ENCODE measurements at places on chromosomes 6 and 20. TPM values are rescaled to one million over a fixed set of nuclear protein-coding genes. Genes with fewer than 3 reads are reported as not detected.

DNA sequence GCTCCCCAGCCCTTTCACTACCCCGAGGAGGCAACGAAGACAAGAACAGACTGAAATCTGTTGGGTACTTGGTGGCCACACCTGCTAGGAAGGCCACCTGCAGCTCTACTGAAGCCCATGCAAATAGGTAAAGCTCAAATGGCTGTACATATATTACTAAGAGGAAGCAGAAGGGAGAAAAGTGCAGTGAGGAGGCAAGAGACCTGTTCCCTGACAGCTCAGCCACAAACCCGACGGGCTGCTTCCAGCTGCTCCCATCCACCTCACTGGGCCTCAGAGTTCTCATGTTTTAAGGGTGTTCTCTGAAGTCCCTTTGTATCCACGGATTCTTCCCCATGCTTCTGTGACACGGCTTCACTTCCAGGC, 24.6 kb downstream of the TRAM2 start:
- DNase-seq, result no peak

DNA sequence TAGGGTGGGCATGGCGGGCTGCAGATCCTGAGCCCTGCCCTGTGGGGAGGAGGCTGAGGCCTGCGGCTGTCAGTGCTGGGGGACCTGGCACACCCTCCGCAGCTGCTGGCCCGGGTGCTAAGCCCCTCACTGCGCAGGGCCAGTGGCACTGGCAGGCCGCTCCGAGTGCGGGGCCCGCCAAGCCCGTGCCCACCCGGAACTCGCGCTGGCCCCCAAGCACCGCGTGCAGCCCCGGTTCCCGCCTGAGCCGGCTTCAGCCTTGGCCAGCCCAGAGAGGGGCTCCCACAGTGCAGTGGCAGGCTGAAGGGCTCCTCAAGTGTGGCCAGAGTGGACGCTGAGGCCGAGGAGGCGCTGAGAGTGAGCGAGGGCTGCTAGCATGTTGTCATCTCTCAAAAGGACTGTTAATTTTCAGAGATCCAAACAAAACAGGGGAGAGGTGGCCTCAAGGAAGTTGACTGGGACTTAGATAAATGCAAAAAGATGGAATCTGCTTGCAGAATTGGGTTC, 74.5 kb upstream of the RBM24 start:
- DNase-seq, result no peak

Gene OR2B6
- total RNA-seq, result not detected

GRCh38 chr20:11379257-11380011, 538.3 kb upstream of the BTBD3 start:
- DNase-seq, result no peak

- DNase-seq, result peak; percentile 30
Measured at GRCh38 chr20:25281541-25281991, 33.7 kb downstream of the PYGB start.

- no peak for DNase-seq
Measured at GRCh38 chr6:134810402-134810801, 139.5 kb downstream of the ALDH8A1 start.

Gene PHF20
- total RNA-seq, result 37.2 TPM

Gene AIF1
- 17.7 TPM for total RNA-seq

GRCh38 chr6:3202999-3203696, 24.3 kb downstream of the TUBB2B start:
- DNase-seq, result no peak

- no peak for DNase-seq
Measured at GRCh38 chr6:141309295-141309694, 823.4 kb upstream of the GJE1 start.

DNA sequence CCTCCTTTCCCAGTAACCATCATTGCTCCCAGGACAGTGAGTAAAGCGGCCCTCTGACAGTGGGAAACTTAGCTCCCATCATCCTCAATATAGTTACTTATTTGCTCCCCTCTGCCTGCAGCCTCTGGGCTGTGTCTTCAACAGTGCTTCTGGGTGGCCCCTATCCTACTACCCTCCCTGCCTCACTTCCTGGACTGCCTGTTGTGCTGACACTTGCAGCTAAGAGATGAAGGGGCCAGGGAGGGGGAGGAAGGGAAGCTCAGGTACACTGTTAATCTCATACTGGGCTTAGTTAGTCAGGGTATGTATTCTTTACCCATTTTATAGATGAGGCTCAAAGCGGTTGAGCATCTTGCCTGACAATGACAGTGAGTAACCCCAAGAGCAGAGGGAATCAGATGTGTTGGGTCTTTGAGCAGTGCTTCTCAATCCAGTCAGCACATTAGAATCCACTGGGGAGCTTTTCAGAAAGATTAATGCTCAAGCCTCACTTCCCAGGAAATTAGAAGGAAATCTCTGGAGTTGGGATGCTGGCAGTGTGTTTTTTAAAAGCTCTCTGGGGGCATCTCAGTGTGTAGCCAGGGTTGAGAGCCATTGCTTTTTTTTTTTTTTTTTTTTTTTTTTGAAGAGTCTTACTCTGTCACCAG, 27.1 kb upstream of the KCNK5 start:
- no peak for DNase-seq

Gene PERP
- total RNA-seq, result 42.1 TPM

DNA sequence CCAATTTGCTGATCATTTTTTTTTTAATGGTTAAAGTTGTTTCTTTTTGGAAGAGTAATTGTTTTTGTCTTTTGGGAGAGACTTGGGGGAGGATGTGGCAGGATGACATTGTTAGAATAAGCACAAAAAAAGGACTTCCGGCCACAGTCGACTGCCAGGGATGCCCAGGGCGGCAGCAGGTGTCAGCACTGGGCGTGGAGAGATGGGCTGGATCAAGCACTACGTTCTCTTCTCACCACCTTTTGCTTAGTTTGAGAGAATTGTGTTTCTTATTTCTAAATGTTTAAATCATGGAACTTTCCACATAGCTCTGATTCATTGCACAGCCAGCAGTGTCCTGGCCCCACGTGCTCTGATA, 104.6 kb upstream of the FRMD1 start:
- DNase-seq, result no peak

DNA sequence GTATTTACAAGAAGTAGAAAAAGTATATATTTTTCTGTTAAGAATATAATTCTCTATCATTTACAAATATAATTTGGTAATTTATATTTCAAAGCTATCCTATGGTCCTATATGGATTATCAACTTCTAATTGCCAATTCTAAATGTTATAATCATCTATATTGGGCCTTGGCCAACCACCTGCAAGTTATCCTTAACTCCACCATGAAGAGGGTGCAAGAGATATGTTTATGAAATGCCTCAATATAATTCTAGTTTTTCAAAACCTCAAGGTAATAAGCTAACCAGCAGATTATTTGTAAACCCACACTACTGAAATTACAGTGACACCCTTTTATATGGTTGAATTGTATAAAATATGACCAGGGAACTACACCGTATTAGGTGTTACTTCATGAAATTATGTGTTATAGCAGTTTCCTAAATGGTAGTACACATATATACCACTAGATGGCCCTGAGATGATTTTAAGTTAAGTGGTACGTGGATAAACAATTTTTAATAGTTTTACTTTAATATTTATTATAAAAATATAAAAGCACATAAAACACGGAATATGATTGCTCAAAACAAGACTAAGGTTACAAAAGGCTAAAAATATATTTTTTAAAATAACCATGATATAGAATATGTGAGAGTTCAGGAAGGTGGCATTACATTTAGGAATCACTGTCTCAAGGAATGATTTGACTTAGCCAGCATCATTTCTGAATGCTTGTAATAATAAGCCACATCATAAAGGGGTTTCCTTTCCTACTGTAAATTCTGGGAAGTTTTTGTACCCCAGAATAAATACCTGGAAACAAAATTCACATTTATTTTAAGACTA, 9.8 kb upstream of the PNISR start:
- DNase-seq, result no peak

DNA sequence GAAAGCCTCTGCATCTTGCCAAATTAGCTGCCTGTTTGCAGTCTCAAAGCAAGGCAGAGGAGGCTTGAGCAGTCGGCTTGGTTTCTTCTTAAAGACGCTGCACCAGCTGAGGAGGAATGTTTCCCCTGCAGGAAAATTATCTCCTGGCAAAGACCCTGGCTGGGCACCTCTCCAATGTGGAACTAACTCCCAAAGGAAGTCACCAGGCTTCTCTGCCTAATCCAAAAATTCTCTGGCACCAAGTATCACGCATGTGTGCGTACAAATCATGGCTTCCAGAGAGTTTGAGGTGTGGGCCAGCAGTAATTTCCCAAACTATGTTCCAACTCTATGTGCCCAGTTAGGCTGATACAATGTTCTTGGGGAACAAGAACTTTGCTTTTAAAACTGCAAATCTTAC, 176.2 kb downstream of the KIF16B start:
- peak; percentile 78 for DNase-seq

- no peak for DNase-seq
Measured at GRCh38 chr20:32193996-32194395, 13.5 kb downstream of the PLAGL2 start.

Gene TMEM170B
- total RNA-seq, result 4.5 TPM

DNA sequence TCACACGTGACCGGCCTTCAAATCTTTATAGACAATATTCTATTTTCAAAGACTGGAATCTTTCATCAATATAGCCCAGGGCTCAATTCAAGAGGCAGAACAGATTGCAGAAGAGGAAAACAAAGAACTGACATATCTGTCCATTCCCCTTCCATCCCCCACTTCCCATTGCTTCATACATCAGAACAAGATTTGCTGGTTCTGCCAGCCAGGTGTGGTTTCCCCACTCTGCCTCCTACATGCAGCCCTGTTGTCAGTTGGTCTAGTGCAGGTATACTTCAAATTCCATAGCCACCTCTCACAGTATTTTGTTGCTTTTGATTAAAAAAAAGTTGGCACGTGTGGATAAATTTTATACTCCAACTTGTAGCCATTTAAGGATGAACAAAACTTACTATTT, 174.9 kb downstream of the CD109 start:
- no peak for DNase-seq

Gene PSORS1C2
- total RNA-seq, result not detected

DNA sequence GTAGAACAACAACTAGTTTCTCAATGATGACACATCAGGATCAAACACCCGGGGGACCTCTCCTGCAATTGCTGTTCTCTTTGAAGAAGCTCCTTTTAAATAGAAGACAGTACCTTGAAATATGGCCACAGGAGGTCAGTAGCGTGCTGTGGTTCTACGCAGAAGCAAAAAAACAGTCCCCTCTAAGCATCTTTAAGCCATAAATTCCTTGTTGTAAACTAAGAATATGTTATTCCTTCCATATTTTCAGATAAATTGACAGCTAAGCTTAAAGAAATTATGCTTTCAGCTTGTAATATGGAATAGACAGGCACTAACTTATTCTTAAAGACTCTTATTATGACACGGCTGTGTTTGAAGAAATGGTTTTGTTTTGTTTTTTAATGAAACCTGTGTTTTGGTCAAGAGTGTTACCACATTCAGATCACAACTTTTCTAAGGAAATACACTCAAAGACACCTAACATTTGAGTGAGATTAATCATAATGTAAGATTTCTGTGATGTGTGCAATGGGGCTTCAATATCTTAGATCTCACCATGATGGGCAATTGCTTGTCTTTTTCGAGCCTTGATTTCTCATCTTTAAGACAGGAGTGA, 49.7 kb upstream of the IL20RA start:
- DNase-seq, result peak; percentile 44

DNA sequence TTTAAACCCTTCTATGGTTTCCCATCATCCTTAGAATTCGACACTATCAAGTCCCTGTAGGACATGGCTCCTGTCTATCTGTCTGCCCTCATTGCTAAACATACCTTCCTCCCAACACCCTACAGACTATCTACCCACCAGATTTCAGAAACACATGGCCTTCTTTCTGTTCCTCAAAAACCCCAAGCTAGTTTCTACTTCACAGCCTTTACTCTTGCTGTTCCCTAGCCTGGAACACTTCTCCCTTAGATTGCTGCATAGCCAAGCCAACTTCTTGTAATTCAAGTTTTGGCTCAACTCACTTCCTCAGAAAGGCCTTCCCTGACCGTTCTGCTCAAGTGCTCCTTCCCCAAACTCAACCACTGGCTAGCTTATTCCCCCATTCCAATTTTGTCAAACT, 156.2 kb downstream of the BTBD9 start:
- no peak for DNase-seq

Gene CTCFL
- total RNA-seq, result not detected

DNA sequence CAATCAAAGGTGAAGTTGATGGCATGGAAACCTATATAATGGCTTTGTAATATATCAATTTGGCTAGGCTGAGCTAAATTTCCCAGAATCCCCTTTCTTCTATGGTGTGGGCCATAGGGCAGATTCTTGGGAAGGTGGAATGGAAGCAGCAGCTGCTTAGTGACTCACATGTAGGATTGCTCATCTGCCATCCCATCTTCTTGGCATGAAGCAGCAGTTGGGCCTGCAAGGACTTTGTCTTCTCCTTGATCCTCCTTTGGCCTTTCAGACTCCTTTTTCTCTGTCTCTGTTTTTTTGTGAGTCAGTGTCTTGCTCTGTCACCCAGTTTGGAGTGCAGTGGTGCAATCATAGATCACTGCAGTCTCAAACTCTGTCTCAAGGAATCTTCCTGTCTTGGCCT, 52.6 kb upstream of the CEP162 start:
- no peak for DNase-seq

Measured in Right ventricle myocardium superior (tissue), 1 donor.